ENCODE measurements at places on chromosomes 12 and 14.

DNA sequence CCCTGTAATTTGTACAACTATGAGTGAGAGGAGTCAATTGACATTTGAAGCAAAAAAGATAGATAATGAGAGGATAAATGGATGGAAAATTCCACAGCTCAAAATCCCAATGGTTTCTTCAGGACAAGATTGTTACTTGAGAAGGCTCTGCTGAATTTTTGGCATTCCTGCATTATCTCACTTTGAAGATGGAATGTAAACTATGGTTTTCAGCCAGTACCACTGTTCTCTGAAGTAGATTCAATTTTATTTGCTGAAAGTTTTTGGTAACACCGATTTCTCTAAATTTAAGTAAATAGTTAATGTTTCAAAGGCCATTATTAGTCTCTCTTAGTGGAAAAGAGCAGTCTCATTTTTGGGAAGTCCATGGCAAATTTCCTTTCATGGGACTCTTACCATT, 121.9 kb upstream of the SLC38A2 start:
- DNase-seq = no peak

DNA sequence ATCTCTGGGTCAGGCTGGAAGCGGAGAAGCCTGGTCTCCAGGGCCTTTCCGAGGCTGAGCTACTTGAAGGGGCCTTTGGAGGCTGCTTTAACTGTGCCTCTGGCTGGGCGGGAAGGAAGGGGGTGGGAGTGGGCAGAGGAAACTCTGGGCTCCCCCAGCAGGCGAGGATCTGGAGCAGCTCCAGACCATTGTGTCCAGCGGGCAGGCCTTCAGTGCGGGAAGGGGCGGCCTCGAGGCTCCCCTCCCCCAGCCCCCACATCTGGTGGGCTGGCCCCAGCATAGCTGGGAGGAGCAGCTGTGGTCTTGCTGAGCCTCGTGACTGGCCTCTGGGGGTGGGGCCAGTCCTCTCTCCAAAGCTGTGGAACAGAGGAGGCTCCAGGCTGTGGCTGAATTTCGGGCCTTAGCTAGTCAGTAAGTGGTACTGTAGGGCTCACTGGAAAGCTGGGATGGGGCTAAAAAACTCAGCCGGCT, 3.4 kb downstream of the TAMALIN start:
- no peak for DNase-seq

- DNase-seq = no peak
These were observed 88.1 kb upstream of the CCDC175 start for GRCh38 chr14:59664741-59665140.

DNA sequence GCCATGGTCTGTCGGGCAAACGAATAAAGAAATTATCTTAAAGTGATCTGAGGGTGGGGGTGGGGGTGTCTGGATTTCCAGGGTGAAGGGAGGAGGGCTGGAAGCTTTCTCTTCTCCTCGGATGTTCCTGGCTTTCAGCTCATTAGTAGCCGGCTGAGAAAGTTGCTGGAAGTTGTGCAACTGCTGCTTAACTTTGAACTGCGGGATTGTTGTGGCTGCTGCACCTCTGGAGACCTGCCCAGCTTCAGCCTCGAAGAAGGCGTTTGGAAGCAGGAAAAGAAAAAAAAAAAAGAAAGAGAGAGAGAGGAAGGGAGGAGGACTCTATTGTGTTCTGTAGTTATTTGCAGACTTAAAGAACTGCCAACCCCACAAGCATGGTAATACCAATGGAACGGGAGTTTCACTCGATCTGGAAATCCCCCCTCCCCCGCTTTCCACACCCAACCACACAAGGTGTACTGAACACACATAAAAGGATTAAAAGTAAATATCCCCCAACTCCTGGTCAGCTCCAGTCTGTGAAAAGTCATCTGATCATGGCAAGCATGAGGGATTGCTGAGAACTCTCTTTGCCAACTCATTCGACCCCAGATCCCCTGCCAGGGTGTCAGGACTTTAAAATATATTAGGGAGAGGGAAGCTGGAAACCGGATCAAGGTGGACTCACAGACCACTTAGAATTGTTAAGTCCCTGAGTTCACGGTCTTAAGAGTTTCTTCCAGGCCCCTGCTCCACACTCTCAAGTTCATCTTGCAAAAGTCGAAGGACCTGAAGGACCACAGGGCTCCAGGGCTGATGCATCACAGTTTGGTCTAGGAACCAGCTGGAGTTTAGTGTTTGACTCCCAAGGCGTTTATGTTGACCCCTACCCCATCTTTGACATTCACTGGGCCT, at the start of gene RASSF9:
TSS of gene RASSF9 (minus strand) at position 213 of the 894 bp plus-strand sequence. CDS start at position 5, 208 bp downstream.
- no peak for DNase-seq

GRCh38 chr12:108046135-108046534, 83.0 kb upstream of the WSCD2 start:
- no peak for DNase-seq

DNA sequence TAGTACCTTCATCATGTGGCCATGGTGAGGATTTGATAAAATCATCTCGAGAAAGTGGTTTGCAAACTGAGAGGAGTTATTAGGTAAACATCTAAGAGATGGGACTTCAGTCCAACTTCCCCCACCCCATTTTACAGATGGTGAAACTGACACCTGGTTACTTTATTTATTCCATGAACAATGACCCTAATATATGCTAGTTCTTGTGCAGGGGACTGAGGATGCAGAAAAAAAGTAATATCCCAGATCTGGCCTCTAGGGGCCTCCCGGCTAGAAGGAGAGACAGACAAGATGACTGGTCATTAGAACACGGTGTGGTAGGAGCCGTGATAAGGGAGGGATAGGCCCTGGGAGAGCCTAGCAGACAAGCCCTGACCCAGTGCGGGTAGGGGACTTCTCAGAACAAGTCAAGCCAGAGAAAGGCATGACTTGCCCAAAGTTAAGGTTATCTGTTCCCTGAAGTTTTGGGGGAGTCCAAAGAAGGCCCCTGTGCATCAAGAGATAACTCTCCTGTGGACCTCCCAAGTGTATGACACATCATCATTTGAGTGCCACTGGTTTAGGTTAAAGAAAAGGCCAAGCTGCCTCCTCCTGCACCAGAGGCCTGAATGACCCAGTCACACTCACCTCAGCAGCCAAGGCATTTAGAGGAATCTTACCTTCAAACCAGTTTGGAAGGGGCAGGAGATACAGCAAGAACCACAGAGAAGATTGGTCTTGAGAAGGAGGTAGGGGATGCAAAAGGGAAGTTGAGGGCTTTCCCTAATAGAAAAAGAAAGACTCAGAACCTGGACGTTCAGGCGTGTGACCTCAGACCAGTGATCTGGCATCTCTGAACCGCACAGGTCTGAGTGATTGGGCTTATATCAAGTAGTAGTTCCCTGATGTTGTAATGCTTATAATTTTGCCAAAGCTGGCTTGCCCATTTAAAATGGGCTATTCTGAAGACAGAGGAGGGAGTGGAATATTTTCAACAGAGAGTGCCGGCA, 1.6 kb downstream of the CMKLR1 start:
- DNase-seq = no peak

DNA sequence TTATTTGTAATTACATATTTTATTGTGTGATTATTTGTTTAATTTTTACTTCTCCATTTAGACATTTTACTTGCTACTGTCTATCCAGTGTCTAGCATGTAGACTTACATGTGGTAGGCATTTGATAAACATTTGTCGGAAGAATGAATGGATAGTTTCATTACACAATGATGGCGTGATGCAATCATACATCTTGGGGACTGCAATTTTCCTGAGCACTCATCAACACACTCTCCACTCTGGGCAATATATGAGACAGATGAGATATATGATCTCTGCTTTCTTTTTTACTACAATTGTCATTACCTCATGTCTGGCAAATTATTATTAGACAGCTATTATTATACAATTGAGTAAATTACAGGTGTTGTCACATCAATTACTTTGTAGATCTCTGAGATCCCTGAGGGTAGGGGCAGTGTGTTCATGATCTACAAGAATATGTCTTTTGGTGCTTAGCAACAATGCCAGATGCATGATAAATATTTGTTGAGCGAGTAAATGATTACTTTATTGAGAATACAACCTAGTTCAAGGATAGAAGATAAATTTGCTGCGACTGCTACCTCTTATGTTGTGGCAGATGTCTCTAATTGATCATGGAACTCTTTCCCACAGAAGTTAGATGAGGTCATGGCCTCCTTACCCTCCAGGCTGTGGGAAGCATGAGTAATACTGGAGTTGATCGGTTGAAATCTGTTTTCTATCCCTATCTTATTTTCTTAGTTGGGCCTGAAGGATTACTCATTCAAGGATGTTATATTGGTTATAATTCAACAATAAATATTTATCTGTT, 416.0 kb downstream of the LRIG3 start:
- DNase-seq = no peak
